ENCODE measurements at places on chromosomes 7 and 10. TPM values are rescaled to one million over a fixed set of nuclear protein-coding genes. Genes with fewer than 3 reads are reported as not detected.

Gene GAD2
- not detected for polyA plus RNA-seq

Gene TASOR2
- polyA plus RNA-seq: 33.0 TPM

Gene RHOBTB1
- 24.4 TPM for polyA plus RNA-seq

Gene CPA2
- polyA plus RNA-seq: 0.59 TPM

Gene HTR5A
- polyA plus RNA-seq: not detected

Gene MACC1
- 0.33 TPM for polyA plus RNA-seq

Gene ZPBP
- not detected for polyA plus RNA-seq

Gene LDB3
- polyA plus RNA-seq: 305 TPM

GRCh38 chr10:95716866-95717265 lies 23.1 kb upstream of the TCTN3 start:
- DNase-seq: no peak

DNA sequence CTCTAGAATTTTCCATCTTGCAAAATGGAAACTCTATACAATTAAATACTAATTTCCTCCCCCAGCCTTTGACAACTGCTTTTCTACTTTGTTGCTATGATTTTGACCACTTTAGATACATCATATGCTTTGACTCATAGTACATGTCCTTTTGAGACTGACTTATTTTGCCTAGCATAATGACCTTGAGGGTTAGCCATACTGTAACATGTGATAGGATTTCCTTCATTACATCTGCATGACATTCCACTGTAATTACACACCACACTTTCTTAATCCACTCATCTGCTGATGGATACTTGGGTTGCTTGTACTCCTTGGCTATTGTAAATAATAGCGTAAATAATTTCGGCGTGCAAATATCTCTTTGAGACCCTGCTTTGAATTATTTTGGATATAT lies 127.7 kb downstream of the JAZF1 start:
- DNase-seq: no peak

DNA sequence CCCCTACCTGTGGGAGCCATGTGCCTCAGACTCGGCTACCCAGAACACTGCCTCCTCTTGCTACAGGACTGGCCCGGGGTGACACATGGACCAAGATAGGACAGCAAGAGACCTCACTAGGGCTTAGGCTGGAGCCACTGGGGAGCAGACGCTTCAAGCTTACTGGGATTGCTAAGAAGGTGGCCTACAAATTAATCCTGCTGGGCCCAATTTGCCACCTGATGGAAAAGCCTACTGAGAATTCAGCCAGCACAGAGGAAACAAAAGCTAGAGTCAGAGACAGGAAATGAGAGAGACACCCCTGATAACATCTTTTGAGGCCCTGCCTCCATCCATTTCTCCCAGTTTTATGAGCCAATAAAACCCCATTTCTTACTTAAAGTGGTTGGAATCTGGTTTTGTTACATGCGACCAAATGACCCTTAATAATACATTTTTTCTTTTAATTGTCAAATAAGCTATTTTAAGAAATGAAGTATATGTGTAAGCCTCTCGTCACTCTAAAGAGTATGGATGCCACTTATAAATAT lies 282.1 kb downstream of the CXCL12 start:
- DNase-seq: no peak

DNA sequence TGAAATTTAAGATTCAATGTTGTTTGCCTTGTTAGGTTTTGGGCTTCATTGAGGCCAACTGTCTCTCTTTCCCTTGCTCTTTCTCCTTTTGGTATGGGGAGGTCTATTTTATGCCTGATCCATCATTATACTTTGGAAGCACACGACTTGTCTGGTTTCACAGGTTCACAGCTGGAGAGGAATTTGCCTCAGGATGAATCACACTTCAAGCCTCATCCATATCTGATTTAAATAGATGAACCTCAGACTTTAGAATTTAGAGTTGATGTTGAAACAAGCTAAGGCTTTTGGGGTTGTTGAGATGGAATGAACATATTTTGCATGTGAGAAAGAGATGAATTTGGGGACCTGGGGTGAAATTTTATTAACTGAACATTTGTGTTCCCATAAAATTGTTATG lies 150.5 kb upstream of the IGFBP3 start:
- no peak for DNase-seq

DNA sequence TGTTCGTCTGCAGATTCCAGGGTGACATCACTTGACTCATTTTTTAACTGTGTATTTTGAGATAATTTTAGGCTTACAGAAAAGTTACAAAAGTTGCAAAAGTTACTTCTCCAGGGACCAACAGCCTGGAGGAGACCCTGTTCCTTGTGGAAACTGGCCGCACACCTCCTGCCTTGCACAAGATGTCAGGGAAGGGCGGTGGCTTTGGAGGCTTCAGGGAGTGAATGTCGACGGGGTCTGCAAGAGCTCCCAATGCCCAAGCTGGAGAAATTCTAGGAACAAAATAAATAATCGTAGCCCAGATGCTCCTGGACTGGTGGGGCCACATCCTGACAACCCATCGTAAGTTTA lies 62.2 kb upstream of the FAM20C start:
- DNase-seq: no peak

GRCh38 chr10:92241501-92241900 lies 49.4 kb downstream of the CPEB3 start:
- no peak for DNase-seq

- DNase-seq: no peak
These were observed 51.8 kb upstream of the BMPER start for GRCh38 chr7:33853361-33854062.

DNA sequence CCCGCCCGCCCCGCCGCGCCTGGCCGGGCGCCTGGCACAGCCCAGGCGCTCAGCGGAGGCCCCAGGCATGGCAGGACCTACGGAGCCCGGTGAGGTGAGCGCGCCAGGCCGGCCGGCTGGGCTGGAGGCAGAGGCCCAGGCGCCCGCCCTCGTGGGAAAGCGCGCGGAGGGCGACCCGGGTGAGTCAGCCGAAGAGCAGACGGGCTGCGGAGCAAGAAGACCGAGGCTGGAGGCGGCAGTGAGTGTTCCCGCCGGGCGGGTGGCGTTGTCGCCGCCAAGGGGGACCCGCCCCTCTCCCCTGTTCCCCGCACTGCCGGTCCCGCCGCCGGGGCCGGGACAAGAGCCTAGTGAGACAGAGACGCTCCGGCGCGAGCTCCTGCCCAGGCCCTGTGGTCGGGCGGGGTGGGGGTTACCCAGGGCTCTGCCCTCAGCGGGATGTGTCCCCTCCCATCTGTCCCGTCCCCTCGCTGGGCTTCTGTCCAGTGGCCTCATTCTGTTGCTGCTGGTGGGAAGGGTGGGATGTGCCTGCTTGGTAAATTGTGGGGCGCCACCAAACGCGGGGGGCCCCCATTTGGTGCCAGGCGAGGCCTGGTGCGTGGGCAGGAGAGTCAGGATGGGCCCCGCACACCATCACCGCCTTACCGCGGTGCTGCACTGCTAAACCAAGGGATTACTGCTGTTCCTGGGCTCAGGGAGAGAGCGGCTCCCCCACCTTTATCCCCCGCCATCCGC lies 17.0 kb upstream of the NODAL start:
- DNase-seq: no peak

- peak; percentile 50 for DNase-seq
These were observed 40.9 kb downstream of the ITIH5 start for GRCh38 chr10:7625836-7626235.

- no peak for DNase-seq
These were observed 14.5 kb downstream of the IFIT5 start for GRCh38 chr10:89428877-89429276.

DNA sequence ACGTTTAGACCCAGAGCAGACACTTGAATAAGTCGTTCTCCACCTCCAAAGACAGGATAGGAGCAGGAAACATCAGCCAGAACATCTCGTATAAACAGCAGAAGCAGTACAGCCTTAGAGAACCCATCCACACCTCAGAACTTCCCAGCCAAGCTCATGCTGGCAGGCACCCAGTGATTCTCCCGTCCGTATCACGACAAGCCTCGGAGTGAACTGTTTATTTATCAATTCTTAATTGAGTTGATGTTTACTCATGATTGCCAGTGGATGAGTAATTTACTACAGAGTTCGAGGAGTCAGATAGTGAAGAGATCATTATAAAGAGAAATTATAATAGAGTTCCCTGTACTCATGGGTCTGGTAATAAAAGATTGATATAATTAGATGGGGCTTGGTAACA lies 811.5 kb downstream of the LRMDA start:
- DNase-seq: no peak

DNA sequence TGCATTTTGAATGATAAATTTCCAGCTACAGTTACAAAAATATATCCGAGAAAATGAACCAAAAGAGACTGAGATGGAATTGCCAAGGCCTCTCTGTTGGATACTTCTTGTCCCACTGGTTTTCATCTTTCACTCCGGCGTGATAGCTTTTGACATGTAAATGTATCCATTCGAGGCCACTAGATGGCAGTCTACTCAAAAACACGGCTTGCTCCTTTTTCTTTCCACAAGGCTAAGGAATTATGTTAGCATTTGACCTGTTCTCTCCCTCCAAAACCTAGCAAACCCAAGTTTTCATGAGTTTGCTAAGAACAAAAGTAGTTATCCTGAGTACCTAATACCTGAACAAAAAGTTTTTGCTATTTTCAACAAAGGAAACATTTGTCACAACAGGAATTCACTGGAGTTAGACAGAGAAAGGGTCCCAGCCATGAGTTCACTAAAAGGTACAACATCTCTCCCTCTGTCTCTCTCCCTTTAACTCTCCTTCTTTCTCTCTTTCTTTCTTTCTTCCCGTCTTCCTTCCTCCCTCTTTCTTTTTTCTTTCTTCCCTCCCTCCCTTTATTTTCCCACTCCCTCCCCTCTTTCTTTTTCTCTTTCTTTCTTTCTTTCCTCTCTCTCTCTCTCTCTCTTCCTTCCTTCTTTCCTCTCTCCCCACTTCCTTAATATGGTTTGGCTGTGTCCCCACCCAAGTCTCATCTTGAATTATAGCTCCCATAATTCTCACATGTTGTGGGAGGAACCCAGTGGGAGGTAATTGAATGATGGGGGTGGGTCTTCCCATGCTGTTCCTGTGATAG lies 207.9 kb upstream of the MYO3A start:
- DNase-seq: peak; percentile 63

- peak; percentile 7 for DNase-seq
These were observed 47.1 kb upstream of the UCN3 start for GRCh38 chr10:5317547-5318107.

DNA sequence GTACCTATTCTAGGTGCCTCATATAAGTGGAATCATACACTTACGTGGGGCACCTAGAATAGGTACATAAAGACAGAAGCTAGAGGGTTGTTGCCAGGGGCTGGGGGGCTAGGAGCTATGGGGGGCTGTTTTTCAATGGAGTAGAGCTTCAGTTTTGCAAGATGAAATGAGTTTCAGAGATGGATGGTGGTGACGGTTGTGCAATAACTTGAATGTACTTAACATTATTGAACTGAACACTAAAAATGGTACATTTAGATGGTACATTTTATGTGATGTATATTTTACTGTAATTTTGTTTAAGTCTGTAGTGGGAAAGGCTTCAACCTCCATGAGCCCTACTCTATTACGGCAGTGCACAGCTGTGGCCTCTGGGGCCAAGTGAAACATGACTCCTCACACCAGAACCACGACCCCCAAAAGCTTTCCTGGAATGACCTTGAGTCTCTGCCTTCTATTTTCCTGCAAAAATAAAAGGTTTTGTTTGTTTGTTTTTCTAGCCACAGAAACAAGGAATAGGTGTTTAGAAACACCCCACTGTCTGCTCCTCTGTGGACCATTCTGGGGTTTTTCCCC lies 147.3 kb upstream of the PLXNA4 start:
- DNase-seq: no peak

- peak; percentile 72 for DNase-seq
These were observed 6.0 kb downstream of the MBLAC1 start for GRCh38 chr7:100132697-100133151.

All from muscle of back (tissue), 13 donors.